ENCODE measurements at places on chromosomes 2 and 18. TPM values are rescaled to one million over a fixed set of nuclear protein-coding genes. Genes with fewer than 3 reads are reported as not detected.
A peak's percentile ranks its signal among the peaks of the same experiment; 100 is the strongest.

- no peak for DNase-seq
These were observed 374.4 kb downstream of the MTX2 start for GRCh38 chr2:176643646-176644045.

GRCh38 chr2:60366135-60366712 is 187.2 kb downstream of the BCL11A start:
- DNase-seq, result no peak

DNA sequence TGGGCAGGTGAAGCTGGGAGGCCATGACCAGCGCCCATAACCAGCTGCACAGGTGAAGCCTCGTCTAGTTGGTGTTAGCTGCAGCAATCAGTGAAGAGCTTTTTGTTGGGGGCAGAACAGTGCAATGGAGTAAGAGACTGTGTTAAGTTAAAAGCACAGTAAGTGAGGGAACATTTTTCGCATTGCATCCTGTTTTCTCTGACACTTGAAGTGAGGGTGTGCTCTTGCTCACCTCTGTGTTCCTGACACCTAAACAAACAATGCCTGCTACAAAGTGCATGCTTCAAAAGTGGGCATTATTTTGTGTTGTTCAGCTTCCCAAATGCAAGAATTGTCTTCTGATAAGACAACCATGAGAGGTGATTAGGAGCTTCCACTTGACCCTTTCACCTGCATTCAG is 324.0 kb upstream of the ACVR2A start:
- DNase-seq, result no peak

- no peak for DNase-seq
These were observed 450.7 kb upstream of the NXPH2 start for GRCh38 chr2:139230881-139231280.

DNA sequence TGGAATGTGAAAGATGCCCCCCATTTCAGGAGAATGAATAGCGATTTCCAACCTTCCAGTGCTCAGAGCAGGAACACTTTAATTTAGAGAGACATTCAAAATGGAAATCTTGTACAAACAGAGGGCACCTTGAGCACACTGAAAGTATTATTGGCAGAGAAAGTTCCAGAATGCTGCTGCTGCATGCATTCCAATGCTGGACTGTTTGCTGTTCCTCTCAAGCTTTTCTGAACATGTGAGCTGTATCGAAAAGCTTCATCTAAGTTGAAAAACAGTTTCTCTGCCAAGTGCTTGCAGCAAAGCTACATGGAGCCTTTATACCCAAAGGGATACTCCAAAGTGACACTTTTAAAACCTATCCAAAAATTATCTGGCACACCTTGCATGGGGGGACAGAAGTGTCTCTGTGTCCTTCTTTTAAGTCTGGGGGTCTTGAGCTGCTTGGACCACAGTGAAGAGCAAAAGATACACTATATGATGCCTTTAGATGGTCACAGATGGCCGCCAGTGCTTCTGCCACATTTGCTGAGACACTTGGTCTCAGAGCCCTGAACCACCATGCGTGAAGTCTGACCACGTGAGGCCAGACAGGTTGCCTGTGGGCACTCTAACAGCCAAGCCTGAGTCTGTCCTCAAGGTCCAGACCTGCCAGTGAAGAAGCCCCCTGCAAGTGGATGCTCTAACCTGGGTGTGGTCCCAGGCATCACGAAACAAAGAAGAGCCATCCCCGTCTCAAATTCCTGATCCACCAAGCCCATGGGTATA is 18.8 kb downstream of the UXS1 start:
- DNase-seq, result no peak

DNA sequence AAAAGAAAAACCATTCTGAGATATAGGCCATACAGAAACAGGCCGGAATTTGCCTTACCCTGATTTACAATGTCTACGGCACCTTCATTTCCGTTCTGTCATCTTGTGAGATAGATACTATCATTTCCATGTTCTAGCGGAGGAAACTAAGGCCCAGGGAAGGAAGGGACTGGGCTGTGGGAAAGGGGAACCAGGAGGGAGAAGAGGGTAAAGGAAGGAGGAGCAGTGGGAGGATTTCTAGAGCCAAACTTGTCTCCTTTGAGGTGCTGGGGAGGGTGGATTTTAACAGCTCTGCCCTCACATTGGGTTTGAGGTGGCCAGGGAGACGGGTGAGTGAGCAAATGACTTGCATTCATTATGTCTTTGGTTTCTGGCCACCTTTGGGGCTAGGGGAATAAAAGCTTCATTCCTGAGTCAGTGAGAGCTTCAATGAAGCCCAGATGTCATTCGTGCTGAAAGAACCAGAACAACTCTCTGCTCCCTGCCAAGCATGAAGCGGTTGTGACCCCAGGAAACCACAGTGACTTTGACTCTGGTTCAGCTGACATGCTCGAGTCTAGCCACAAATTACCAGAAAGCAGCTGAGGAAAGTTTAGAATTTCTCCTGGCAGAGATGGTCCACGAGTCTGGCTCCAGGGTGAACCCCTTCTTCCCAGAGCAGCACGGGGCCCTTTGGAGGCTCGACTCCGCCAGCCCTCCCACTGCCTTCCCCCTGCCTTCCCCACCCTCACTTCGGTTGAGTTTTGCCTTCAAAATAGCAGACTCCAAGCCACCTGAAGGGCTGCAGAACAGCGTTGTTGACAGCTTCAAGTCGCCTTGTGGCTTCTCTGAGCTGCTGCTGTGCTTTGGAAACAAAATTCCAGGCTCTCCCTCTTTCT is 3.8 kb downstream of the ACTG2 start:
- DNase-seq, result no peak

- no peak for DNase-seq
These were observed 99.4 kb upstream of the TRIB2 start for GRCh38 chr2:12617366-12617765.

GRCh38 chr18:39600894-39601293 is 2035.3 kb upstream of the CELF4 start:
- DNase-seq, result no peak

- DNase-seq, result no peak
These were observed 847.3 kb upstream of the SOX11 start for GRCh38 chr2:4844881-4845280.

DNA sequence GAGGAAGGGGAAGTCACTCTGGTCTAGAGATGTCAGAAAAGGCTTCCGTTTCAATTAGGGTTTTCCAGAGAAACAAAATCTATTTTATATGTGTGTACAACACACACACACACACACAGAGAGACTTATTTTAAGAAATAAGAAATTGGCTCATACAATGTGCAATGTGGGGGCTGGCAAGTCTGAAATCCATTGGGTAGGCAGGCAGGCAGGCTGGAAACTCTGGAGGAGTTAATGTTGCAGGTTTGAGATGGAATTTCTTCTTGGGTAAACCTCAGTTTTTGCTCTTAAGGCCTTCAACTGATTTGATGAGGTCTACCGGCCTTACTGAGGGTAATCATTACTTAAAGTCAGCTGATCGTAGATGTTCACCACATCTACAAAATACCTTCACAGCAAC is 62.6 kb downstream of the MDH1 start:
- DNase-seq, result no peak

DNA sequence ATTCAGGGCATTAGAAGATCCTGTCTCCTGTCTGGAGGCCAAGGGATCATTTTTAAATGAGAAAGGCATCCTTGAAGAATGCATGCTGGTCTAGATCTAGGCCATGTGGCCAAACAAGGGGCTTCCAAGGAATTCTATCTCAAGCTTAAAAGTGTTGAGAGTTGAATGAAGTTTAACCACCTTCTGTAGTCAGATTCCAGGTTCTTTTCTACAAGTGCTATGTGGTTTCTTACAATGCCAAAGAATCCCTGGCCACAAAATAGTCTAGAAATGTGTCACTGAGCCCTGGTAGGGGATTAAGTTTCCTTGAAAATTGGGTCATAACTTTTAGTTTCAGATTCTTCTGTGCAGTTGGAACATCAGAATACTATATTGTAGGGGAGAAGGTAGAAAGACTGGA is 640.7 kb upstream of the ACVR2A start:
- no peak for DNase-seq

DNA sequence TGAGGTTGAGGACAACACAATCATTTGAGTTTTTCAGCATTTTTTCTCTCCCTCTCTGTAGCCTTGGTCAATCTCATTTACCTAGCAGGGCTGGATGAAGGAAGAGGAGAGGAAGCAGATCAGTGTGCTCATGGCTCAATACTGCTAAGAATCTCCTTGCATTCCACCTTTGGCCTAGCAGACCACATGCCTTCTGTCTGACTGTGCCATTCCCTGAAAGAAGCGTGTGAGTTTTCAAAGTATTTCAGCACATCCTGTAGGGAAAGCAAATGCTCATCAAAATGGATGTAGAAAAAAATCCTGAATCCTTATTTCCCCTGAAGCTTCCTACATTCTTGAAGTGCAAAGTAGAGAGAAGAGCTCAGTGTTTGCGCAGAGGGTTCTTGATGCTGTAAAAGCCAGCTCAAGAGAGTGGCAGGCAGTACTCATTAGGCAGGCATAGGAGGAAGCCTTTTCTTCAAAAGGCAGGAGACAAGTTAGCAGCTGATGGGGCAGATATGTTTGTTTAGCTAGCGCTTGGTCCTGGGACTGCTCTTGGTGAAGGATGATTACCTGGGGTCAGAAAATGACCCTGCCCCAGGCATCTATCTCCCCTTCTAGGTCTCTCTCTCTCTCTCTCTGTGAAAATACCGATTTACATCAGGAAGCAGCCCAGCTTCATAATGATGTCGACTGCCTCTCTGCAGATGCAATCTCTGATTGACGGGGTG is 14.4 kb upstream of the PIK3C3 start:
- no peak for DNase-seq

- no peak for DNase-seq
These were observed 151.4 kb downstream of the CD8B2 start for GRCh38 chr2:106638580-106638979.

DNA sequence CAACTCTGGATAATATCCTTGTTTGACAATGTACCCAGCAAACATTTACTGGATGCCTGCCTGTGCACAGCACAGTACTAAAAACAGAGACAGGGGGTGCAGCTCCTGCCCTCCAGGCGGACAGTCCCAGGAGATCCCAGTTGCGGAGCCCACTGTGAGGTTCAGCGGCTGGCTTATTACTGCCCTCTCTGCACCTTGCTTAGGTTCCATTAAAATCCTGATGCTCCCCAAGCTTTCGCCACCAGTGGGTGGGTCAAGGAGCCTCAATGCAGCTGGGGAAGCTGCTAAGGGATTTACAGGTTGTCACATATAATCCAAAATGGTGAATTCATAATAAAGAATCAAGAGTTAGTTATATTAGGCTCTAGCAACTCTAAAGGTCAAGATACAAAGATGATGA is 38.3 kb downstream of the CRACDL start:
- DNase-seq, result peak; percentile 13

GRCh38 chr18:53887447-53887846 is 337.0 kb downstream of the MBD2 start:
- DNase-seq, result no peak

- DNase-seq, result no peak
These were observed 32.5 kb downstream of the POLR1A start for GRCh38 chr2:86073225-86073624.

DNA sequence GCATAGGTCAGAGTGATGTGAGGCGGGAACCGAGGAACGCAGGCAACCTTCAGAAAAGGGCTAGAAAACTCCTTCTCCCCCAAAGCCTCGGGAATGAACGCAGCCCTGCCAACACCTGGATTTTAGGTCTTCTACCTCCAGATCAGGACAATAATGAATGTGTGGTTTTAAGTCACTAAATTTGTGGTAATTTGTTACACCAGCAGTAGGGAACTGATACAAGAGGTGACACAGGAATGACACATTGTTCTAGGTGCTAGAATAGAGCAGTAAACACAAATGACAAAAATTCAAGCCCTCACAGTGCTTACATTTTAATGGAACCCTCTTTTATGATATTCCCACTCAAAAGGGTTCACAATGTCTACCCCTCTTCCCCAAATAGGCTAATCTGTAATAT is 39.2 kb upstream of the EML4 start:
- DNase-seq, result no peak

- DNase-seq, result no peak
These were observed 67.6 kb downstream of the CRIM1 start for GRCh38 chr2:36423172-36423571.

GRCh38 chr2:144041612-144042011 is 478.3 kb downstream of the ZEB2 start:
- no peak for DNase-seq

GRCh38 chr18:36899289-36899688 is 70.4 kb downstream of the KIAA1328 start:
- no peak for DNase-seq

- no peak for DNase-seq
These were observed 53.5 kb downstream of the MEP1B start for GRCh38 chr18:32243358-32243757.

GRCh38 chr2:36361396-36361795 is 5.8 kb downstream of the CRIM1 start:
- DNase-seq, result no peak

- peak; percentile 73 for DNase-seq
These were observed 231.2 kb downstream of the MYO3B start for GRCh38 chr2:170409164-170409535.

GRCh38 chr2:11955884-11956291 is 209.5 kb downstream of the LPIN1 start:
- DNase-seq, result no peak

DNA sequence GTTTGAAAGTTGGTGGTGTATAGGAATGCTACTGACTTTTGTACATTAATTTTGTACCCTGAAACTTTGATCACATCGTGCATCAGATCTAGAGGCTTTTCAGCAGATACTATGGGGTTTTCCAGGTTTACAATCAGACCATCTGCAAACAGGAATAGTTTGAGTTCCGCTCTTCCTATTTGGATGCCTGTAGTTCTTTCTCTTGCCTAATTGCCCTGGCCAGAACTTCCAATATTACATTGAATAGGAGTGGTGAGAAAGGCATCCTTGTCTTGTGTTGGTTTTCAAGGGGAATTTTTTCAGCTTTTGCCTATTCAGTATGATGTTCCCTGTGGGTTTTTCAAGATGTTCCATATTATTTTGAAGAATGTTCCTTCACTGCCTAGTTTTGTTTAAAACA is 633.5 kb downstream of the KCNJ3 start:
- DNase-seq, result no peak

Gene ACOXL
- 52.7 TPM for total RNA-seq

Gene TMEM37
- 2.2 TPM for total RNA-seq

Gene MYOM1
- total RNA-seq, result 9.7 TPM

Gene ADI1
- total RNA-seq, result 42.0 TPM

Gene HRH4
- total RNA-seq, result not detected

Gene PLGLB2
- 0.83 TPM for total RNA-seq

Gene TMEM178A
- total RNA-seq, result 2.9 TPM

Gene CNDP1
- total RNA-seq, result 0.31 TPM

Gene UBXN2A
- 17.0 TPM for total RNA-seq

All from ureter (tissue), 1 donor.